Activated CD4-positive, alpha-beta T cell treated with anti-CD3 and anti-CD28 coated beads, Interleukin-2, amount 50 U/mL, for 1 hour (primary cell): ENCODE measurements at places on chromosomes 11 and 22.

- no peak for DNase-seq
Observed at GRCh38 chr22:25161017-25161915, 38.4 kb upstream of the CRYBB3 start.

- DNase-seq, result no peak
Observed at GRCh38 chr11:124315052-124315451, 1.3 kb upstream of the OR8D1 start.

- DNase-seq, result peak; percentile 42
Observed at GRCh38 chr11:61111786-61112517, 9.7 kb downstream of the CD5 start.

GRCh38 chr11:83023410-83023809, 48.3 kb downstream of the RAB30 start:
- no peak for DNase-seq

- DNase-seq, result no peak
Observed at GRCh38 chr11:86524620-86525352, 147.6 kb downstream of the ME3 start.

GRCh38 chr11:86676533-86677154, 4.2 kb upstream of the ME3 start:
- no peak for DNase-seq

DNA sequence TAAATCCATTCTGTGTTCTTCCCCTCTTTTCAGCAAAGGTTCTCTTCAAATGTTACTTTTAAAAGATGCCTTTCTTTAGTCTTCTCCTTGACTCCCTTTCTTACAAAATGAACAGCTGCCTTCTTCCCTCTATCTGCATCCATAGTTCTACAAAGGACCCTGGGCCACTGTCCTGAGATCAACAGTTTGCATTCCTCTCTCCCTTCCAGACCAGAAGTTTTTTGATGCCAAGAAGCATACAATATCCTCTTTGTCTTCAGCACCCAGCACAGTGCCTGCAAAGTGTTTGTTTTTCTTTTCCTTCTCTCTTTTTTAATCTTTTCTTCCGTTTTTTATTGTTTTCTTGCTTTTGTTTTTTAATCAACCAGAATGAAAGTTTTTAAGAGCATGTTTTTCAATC, 183.5 kb upstream of the SNX19 start:
- DNase-seq, result no peak

DNA sequence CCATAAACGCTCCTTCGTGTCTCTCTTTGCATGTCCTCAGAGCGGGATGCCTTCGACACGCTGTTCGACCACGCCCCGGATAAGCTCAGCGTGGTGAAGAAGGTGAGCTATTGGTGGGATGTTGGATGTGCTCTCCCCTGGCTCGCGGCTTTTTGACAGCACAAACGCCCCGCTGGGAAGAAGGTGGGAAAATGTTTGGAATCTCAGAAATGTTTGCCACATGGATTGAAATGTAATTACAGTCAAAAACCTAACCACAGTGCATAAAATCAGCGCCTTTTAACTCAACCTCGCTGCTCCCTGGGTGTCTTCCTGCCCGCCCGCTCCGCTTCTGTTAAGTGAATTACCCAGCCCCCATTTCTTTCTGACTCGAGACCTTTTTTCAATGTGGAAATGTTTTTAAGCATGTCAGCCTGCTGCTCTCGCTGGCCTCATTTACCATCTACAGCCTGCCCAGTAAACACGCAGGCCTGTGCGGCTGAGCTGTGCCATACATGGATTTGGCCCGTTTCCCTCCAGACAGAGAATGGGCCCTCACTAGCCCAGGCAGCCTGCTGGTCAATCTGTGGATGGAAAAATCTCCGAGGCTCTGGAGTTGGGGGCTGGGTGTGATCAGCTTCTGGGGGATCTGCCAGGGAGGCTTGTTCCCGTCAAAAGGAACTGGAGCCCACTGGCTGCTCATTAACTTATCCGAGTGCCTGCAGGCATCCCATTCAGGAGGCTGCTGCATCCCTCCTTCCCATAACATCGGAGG, 32.7 kb upstream of the PARVG start:
- DNase-seq, result no peak

DNA sequence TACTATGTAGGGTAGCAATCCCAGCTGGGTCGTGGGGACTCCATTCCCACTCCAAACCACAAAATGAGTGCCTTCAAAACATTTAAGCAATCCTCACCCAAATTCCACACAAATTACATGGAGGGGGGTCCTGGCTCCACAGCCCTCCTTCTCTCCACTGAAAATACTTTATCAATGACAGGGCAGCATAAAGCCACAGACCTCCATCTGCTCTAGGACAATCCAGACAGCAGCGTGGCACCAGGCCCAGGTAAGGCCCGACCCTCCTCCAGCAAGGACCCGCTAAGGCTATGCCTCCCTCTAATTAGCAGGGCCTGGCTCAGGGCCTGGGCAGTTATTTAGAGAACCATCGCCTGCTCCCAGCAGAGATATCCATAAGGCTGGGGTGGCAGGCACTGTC, at the start of gene PANX3:
TSS of gene PANX3 (plus strand) at position 365 of the 400 bp plus-strand sequence. CDS start 129 bp downstream, outside the sequence.
- DNase-seq, result no peak

DNA sequence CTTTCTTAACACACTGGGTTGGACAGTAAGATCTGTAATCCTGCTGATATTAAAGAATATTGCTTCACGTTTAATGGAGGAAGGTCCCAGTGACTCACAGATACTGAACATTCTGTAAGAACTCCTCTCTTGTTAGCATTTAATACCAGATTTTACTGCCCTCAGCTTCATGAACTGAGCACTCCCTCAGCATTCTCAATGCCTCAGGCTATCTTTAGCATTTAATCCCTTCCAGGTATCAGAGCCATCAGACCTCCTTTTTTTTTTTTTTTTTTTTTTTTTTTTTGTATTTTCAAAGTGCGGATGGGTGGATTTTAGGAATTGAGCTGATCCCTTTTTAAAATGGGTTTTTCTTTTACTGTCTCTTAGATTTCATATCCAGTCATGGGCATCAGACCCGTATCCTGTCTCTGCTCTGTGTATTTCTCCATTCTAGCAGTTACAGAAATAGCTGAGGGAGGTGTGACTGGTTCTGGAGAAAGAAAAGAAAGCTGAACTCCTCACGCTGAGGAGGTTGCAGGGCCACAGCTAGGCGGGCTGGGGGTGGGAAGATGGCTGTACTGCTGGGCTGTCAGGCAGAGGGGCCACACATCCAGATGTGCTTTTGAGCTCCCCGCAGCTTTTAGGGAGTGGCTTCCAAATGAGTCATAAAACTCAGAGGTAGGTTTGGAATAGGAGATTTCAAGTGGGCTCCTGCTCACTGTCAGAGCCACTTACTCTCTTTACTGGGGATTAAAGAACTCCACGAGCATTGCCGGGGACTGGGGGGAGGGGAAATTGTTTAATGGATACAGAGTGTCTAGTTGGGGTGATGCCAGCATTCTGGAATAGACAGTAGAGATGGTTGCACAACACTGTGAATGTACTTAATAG, 97.0 kb downstream of the SYT9 start:
- DNase-seq, result no peak

GRCh38 chr11:7672960-7673723, at the start of gene CYB5R2:
TSS of gene CYB5R2 (minus strand) at chr11:7673500. CDS start at chr11:7672825, 675 bp downstream.
- no peak for DNase-seq

GRCh38 chr22:21624120-21624879, 5.5 kb downstream of the YDJC start:
- peak; percentile 51 for DNase-seq

- peak; percentile 5 for DNase-seq
Observed at GRCh38 chr11:102733232-102733875, 8.6 kb upstream of the MMP8 start.

DNA sequence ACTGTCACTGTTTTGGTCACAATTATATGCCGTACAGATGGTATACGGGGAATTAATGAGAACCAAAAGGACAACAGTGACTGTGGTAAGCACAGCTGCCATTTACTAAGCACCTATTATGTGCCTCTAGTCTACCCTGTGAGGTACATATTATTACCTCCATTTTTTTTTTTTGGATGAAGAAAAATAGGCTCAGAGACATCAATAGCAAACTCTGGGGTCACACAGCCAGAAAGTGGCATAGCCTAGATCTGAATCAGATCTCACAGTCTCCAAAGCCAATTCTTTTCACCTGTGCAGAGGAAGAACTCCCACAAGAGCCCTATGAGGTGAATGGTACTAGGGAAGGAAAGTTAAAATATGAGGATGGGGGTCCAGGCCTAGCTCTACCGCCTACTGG, 68.9 kb downstream of the USP35 start:
- DNase-seq, result no peak

DNA sequence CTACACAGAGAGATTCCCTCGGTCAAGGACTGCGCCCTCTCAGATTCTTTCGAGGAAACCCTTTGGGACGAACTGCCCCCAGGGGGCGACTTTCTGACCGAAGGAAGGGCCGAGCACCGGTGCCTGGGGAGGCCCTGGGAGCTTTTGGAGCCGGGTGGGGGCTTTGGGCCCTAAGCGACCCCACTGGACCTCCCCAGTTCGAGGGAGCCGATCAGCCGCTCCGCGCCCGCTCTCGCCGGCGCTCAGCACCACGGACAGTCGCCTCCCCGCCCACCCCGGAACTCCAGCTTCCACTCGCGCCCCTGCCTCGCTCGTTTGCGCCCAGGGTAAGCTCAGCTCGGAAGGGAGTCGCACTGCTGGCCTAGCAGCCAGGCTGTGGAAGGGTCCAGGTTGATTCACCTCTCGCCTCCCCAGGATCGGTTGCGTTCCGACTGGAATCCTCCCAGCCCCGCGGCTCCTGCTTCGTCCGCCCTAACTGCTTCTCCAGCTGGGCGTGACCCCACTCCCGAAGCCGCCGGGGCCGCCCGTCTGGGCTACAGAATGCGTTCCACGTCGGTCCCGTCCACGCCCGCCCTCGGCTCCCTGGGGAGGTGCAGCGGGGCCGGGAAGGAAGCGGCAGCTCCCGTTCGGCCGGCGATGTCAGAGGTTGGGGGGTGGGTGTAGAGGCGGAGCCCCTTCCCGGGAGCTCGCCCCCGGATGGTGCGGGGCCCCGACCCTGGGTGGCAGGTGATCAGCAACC, 428 bp downstream of the SCN3B start:
- peak; percentile 14 for DNase-seq

DNA sequence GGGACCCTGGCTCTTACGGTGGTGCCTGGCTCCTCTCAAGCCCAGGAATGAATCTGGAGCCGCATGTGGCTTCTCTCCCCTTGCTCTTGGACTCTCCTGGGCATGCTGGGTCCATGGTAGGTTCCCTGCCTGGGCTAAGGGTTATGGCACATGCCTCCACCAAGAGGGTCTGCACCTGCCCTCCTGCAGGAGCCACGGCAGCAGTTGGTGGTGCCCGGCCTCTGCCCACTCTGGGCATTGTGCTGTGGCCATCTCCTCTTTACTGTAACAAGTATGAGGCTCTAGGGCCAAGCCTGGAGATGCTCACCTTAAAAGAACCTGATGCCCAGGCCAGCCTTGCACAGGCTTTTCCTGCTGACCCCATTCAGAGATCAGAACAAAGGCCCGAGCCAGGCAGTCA, 104.0 kb upstream of the PITPNB start:
- DNase-seq, result no peak

DNA sequence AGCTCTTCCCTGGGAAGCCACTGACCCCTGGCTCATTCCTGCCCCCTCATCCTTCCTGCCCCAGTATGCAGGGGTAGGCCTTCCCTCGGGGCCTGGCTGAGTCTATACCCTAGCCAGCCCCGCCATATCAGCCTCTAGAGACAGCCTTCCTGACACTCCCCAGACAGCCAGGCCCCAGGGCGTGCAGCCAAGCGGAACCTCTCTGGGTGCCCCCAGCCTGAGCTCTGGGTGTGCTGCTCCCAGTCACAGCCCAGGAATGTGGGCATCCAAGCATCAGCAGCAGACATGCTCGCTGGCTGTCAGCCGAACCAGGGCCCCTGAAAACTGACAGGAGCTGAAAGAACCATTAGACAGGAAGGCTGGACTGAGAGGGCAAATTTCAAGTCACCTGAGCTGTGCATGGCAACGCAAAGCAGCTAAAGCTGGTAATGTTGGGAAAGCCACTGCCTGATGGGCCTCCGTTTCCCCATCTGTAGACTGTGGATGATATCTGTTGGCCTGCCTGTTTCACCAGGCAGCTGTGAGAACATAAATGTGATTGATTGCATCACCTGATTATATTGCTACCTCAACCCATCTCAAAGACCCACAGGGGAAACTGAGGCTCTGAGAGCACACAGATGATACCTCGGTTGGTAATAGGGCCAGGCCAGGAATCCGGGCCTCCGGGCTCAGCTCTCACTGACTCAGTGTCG, 93.2 kb downstream of the LRRC32 start:
- no peak for DNase-seq

GRCh38 chr22:20237480-20238440, 30.4 kb downstream of the RTN4R start:
- DNase-seq, result peak; percentile 35

GRCh38 chr11:121681550-121682268, 228.9 kb upstream of the SORL1-AS1 start:
- DNase-seq, result no peak

GRCh38 chr11:34653851-34654482, 33.1 kb downstream of the EHF start:
- no peak for DNase-seq

GRCh38 chr11:109486129-109486528, 64.1 kb downstream of the C11orf87 start:
- no peak for DNase-seq

DNA sequence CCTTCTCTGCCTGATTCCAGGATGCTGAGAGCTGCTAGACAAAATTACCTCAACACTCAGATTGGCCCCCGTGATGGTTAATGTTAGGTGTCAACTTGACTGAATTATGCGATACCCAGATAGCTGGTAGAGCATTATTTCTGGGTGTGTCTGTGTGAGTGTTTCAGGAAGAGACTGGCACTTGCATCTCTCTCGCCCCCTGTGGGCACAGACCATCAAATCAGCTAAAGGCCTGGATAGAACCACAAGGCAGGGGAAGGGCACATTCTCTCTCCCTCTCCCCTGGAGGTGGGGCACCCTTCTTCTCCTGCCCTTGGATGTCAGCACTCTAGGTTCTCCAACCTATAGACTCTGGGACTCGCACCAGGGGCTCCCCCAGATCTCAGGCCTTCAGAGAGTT, 79.7 kb downstream of the KIRREL3 start:
- no peak for DNase-seq

DNA sequence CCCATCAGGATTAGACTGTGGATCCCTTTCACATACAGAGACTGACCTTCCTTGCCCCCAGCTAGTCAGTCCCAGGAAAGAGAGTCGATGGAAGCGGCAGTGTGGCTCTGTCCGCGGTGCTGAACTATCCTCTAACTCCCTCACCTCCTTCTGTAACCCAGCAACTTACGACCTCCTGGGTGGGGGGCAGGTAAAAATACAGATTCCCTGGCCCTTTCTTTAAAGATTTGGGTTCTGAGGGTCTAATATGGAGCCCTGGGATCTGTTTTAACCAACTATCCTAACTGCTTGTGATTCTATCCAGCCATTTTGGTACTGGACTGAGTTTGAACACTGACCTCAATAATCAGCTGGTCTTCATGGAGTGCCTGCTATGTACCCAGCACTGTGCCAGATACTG, 23.2 kb downstream of the MFNG start:
- no peak for DNase-seq
